ENCODE measurements at places on chromosomes 5 and 9.

GRCh38 chr5:177304392-177305119 lies 957 bp downstream of the PRELID1 start:
- no peak for DNase-seq

- no peak for DNase-seq
Observed at GRCh38 chr5:88480801-88481499, 212.3 kb upstream of the TMEM161B start.

DNA sequence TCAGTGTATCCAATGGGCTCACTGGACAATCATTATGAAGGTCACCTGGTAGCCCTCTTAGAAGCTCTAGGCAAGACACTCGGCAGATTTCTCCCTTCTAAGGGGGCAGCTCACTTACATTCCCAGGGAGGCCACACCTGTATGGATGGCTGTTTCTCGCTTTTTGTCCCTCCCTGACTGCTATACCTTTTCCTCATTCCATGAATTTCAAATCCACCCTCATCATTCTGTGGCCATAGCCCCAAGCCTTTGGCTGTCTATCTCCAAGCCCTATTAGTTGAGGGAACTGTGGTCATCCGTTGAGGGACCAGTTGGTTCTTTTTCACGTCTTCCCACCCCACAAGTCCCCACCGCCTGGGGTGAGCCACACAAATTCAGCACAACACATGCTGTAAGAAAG lies 85.0 kb upstream of the RARS1 start:
- DNase-seq, result no peak

GRCh38 chr5:31378838-31379237 lies 153.1 kb downstream of the DROSHA start:
- DNase-seq, result no peak

- DNase-seq, result no peak
Observed at GRCh38 chr9:108278341-108278740, 577.4 kb downstream of the ACTL7B start.

- no peak for DNase-seq
Observed at GRCh38 chr5:135814316-135814715, 20.1 kb upstream of the SLC25A48 start.

GRCh38 chr9:108784998-108785397 lies 70.8 kb downstream of the ACTL7B start:
- no peak for DNase-seq

DNA sequence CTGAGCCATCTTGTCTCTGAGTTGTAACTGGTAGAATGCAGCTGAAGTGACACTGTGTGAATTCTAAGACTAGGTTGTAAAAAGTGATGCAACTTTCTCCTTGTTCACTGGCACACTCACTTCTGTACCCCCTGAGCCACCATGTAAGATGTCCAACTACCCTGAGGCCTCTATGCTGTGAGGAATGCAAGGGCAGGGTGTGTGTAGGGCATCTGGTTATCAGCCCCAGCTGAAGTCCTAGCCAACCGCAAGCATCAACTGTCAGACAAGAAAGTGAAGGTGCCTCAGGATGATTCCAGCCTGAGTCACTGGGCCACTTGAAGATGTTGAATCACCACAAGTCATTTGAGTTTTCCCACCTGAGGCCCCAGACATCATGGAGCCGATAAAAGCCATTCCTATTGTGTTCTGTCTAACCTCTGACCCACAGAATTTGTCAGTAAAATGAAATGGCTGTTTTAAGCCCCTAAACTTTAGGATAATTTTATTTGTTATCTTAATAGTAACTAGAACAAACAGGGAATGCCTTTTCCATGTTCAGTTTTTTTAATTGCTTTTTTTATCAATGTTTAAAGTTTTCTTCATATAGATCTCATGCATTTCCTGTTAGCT lies 18.7 kb upstream of the RHOBTB3 start:
- no peak for DNase-seq

- DNase-seq, result no peak
Observed at GRCh38 chr9:94277885-94278536, 18.9 kb downstream of the ZNF169 start.
